Stimulated activated CD4-positive, alpha-beta T cell treated with anti-CD3 and anti-CD28 coated beads, Interleukin-4, amount 100 ng/mL, for 48 hours (primary cell): ENCODE measurements at places on chromosomes 2 and 18.

DNA sequence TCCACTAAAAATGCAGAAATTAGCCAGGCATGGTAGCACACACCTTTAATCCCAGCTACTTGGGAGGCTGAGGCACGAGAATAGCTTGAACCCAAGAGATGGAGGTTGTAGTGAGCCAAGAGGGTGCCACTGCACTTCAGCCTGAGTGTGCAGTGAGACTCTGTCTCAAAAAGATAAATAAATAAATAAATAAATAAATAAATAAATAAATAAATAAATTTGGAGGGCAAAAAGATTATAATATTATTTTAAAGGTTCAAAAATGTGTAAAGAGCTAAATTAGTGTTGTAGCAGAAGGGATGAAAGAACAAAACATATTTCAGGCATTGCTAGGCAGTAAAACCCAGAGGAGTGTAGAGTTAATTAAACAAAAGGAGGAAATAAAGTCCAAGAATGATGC is 1136.4 kb upstream of the CDH2 start:
- no peak for DNase-seq

GRCh38 chr2:167784084-167784425 is 463.3 kb downstream of the STK39 start:
- DNase-seq = no peak

DNA sequence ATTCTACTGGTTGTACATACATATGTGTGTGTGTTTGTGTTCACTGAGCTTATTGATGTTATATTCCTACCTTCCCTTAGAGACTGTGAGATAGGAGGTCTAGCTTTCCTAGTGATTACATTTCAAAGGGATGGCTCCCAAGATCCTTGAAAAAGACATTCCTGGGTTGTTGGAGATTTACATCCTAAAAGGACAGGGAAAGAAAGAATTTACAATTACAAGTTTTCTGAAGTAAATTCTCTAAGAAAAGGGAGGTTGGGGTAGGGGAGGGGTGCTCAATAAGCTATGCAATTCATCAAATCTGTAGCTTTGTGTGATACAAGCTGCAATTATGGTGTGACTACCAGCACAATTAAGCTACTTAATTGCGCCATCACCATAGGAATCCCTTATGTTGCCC is 284.3 kb downstream of the NUP35 start:
- DNase-seq = no peak

GRCh38 chr2:142874293-142874814 is 3.1 kb upstream of the KYNU start:
- no peak for DNase-seq

GRCh38 chr2:37766106-37766505 is 94.7 kb upstream of the CDC42EP3 start:
- DNase-seq = no peak

- no peak for DNase-seq
These were observed 1076.3 kb downstream of the RPIA start for GRCh38 chr2:89767572-89768435.

DNA sequence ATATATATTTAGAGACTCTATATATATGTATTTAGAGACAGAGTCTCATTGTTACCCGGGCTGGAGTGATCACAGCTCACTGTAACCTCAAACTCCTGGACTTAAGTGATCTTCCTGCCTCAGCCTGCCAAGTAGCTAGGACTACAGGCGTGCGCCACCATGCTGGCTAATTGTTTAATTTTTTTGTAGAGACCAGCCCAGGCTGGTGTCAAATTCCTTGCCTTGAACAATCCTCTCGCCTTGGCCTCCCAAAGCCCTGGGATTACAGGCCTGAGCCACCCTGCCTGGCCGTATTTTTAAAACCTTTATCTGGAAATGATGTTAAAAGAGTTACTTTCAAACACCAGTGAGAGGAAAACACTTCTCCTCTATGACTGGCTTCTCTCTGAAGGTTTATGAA is 30.9 kb upstream of the PGAP1 start:
- no peak for DNase-seq

GRCh38 chr2:165016772-165017411 is 61.6 kb upstream of the SLC38A11 start:
- DNase-seq = no peak

DNA sequence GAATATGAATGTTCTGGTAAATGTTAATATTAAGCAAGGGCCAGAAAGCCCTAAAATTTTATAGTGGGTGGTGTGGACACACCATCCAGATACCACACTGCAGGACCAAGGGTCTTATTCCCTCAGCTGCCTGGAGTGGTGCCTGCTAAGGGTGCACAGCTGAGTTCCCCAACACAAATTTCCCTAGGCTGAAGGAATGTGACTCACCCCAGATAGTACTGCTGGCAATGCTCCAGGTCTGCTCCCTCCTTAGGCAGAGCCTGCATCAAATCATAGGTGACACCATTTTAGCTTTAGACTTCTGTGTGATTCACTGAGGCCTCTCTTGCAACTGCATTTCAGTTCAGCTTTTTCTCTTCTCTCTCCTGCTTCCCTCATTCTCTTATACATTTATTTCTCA is 321.1 kb downstream of the SATB2 start:
- DNase-seq = no peak

DNA sequence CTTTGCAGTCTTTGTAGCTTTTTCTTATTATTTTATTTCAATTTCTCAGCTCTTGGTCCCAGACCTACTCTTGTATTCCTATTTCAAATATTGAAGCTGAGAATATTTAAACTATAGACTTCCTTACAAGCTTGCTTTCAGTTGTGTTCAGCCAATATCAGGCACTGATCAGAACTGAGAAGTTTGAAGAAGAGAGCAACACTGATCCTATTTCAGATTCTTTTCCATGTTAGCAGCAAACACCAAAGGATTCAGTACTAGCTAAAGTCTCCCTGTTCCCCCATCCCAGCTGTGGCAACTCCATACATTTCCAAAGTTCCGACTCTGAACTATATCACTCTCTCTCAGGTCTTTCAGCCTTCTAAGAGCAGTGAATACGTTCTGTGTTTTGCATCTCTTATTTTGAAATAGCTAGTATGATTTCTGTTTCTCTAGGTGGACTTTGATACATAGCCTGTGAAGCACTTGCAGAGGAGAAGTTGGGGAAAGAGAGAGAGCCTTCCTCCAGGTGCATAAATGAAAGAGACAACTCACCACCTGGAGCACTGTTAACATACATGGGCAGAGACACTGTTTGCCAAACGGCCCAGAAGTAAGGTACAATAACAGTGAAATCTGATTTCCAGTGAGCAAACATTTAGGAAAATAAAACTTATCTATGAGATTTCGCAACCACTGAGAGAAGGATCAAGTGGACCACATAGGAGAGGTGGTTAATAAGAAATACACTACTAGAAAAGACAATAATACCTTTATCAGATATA is 135.0 kb upstream of the ZNF804A start:
- no peak for DNase-seq

DNA sequence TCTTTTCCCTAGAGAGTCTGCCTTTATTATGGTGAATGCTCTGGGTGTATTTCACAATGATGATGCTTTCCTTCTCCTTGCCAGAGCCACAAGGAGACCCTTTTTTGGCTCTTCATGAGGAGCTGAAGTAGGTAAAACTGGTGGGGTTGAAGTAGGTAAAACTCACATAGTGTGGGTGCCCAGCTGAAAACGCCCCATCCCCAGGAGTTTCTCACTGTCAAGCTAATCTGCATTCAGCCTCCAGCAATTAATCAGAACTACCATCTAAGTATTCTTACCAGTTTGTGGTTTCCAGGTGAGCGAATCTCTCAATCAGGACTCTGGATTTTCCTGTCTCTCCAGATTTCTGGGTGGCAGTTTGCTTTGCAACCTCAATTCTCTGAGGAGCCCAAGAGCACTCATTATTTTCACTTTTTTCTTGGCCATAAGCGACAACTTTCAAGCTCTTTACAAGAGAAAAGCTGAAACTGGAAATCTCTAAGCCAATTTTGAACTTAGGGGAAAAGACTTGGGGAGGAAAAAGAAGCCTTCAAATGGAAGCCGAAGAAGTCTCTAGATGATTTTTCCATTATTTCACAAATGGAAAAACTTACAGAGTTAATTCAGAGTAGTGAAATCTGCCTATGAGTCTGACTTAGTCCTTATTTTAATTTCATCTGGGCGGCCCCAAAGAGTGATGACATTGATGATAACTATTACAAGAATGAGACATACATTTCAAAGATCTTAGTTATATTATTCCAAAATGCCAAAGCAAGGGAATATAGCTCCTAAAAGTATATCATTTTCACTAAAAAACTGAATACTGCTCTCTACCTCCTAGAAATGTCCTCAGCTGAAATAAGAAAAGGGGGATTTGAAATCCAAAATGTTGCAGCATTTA is 121.4 kb upstream of the MAP3K20 start:
- no peak for DNase-seq

DNA sequence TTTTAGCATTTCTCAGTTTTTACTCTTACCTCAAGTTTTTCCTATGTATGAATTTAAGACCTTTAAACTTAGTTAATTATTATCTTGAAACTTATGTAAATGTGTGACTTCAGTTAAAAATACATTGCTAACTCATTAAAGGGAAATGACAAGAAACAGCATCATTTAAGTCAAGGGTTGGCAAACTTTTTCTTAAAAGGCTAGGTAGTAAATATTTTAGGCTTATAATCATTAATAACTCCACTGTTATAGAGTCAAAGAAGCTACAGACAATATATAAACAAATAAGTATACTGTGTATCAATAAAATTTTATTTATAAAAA is 259.7 kb upstream of the RBMS1 start:
- no peak for DNase-seq

- DNase-seq = no peak
These were observed 20.6 kb upstream of the HAAO start for GRCh38 chr2:42812899-42813479.

GRCh38 chr2:72204156-72204785 is 56.6 kb upstream of the CYP26B1 start:
- DNase-seq = no peak

GRCh38 chr2:222982010-222982908 is 69.7 kb upstream of the KCNE4 start:
- no peak for DNase-seq

DNA sequence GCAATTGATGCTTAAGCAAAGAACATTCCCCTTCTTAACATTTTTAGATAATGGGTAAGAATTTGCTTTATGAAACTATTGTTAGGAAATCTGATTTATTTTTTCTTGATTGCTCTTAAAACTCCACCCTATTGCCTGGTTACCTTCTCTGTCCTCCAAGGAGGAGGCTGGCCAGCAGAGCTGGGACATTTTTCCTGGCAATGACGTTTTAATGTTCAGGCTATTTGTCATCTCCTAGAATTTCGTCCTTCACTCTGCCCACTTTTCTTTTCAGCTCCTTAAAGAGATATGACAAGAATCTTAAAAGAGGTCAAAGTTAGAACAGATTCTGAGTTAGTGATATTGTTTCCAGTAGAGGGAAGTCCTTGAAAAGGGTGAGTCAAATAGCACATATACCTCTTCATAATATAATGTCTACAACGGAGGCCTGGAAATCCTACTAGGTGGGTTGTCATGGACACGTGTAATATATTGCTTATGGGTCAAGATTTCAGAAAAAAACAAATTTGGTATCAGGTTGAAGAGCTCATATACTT is 141.0 kb downstream of the CMPK2 start:
- DNase-seq = no peak

DNA sequence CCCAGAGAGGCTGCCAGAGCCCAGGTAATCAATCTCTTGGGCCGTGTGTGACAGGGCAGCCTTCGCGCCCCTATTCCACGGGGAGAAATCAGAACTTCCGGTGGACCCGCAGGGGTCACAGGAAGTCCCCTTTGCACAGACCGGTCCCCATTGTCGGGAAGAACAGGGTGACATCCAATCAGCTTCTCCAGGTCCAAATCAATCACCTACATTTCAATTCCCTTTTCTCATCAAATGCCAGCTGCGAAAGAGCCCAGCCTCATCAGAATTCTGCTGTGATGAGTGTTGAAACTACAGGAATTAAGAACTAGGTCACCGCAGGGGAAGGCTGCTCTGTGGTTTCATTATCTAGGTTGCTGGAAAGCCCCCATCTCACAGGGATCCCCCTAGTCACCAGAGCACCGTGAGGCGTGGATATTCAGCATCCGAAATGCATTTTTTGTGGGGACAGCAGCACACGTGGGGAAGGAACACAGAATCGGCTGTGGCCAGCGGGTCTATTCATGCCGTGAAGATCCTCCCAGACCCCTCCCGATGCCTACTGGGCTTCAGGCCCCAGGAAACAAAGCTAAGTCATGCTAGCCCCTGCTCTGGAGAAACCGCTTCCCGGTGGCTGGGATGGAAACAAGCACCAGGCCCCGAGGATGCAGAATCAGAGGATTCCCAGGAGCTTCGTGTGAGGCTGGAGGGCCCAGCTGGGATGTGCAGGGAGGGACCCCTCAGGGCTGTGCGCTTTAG is 193.7 kb upstream of the ID2 start:
- DNase-seq = peak; percentile 64

DNA sequence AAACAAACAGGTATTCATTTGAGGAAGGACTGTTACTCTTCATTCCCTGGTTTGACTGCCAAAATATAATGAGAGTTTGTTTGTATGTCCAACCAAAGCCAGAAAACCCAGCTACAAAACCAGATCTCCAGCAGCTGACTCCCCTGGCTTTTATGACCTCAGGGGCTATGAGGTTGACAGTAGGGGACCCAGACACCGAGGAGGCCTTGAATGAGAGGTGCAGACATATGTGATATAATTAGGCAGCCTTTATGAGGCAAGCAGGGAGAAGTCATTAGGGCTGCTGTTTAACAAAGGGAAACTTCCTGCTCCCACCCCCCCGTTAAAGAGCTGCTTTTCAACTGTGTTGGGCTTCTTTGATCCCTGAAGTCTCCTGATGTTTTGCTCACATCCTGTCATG is 236.7 kb downstream of the SLC4A3 start:
- DNase-seq = no peak

DNA sequence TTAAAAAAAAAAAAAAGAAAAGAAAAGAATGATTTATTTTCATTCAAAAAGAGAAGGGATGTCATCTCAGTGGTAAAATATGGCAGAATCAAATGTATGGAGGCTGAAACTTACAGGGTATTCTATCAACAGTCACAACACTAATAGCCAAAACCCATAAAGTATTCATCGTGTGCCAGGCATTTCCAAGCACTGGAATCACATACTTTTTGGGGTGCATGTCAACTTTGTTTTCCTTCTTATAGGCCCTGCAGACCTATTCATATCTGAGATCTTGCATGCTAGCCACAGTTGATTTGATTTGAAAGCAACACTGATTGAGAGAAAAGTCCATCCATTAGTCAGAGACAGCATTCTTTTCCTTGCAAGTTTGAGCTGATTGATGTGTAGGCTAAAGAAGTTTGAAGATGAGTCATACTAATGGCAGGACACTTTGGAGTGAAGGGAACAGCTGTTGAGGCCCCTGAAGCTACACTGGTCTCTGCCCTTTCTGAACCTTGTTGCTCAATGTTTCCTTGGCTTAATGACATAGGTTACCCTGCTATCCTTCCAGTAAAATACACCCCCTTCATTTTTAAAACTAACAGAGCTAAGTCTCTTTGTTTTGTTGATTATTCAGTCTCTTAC is 22.0 kb downstream of the KATNAL2 start:
- no peak for DNase-seq

- no peak for DNase-seq
These were observed 11.9 kb downstream of the GPN1 start for GRCh38 chr2:27640722-27641245.
